Fibroblast of the aortic adventitia (primary cell): ENCODE measurements at places on chromosomes 7 and 10. TPM values are rescaled to one million over a fixed set of nuclear protein-coding genes. Genes with fewer than 3 reads are reported as not detected.

- DNase-seq = no peak
Observed at GRCh38 chr7:63042730-63043511, 955.7 kb upstream of the ZNF722 start.

GRCh38 chr10:992871-993270, 4.6 kb downstream of the GTPBP4 start:
- no peak for DNase-seq

GRCh38 chr10:101716891-101717659, 22.1 kb upstream of the FBXW4 start:
- DNase-seq = no peak

DNA sequence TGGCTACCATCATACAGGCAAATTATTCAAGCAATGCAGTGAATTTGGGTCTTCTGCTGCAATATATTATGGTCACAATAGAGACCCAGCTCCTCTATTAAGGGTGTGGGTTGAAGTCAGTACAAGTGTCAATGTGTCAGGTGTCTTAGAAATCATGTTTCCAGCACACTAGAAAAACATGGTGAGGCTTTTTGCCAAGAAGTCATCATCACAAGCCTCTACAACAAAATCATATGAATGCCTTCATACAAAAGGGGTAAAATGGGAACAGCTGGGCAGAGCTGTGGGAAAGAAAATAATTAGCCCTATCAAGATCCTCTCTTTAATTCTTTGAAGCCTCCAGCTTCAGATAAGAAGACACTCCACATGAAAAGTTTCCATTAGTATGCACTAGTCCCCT, 37.2 kb downstream of the FAM13C start:
- DNase-seq = no peak

DNA sequence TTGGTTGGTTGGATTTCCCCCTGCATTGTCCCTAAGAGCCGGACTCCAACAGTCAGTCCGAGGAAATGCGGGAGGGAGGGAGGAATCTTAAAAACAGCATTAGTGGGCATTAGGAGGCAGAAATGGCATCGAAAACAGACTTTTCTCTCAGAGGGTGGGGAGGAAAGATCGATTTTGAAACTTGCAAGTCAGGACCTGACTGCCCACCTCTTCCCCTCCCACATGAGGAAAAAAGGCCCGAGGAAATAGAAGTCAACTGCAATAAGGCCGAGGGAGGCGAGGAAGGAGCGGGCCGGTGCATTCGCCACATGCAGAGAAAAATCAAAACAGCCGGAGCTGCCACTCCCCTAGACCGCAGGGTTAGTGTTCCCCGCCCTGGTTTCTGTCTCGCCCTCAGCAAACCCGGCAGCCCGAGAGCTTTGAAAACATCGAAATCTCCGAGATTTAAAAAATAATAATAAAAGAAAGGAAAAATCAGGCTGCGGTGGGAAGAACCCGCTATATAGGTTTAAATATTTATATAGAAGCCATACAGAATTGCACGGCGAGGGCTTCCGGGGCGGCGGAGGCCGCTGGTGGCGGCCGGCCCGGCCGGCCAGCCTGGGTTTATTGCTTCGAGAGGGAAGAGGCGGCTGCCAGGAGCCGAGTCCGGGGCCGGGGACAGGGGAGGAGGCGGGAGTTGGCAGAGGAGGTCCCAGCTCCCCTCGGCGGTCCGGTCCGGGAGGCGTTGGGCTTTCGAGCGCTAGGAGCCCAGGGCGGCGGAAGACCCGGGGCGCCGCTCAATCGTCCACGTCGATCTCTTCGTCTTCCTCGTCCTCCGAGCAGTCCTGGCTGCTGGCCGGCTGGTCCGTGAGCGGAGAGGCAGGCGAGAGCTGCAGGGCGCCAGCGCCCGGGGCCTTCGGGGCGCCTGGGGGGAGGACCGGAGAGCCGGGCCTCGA, 2.5 kb downstream of the LBX1 start:
- DNase-seq = no peak

Gene SCIN
- 0.25 and 2.3 TPM in 2 replicates for total RNA-seq

Gene PLXDC2
- total RNA-seq = 3.2 and 11.2 TPM in 2 replicates

Gene BTBD16
- 0.09 TPM in 1 of 2 replicates, not detected in the other for total RNA-seq

Gene SEMA3E
- total RNA-seq = 0.98 and 16.1 TPM in 2 replicates

Gene RBP4
- total RNA-seq = 1.9 and 2.5 TPM in 2 replicates
